ENCODE measurements at places on chromosomes 5 and 9.

- DNase-seq: no peak
Measured at GRCh38 chr5:13695076-13695712, 249.3 kb downstream of the DNAH5 start.

- DNase-seq: no peak
Measured at GRCh38 chr9:95085861-95086563, 231.5 kb downstream of the FANCC start.

- DNase-seq: peak; percentile 74
Measured at GRCh38 chr5:1118231-1118698, 6.4 kb upstream of the SLC12A7 start.

- DNase-seq: no peak
Measured at GRCh38 chr5:171207256-171207847, 101.7 kb upstream of the TLX3 start.

- peak; percentile 59 for DNase-seq
Measured at GRCh38 chr5:76715736-76716455, at the start of gene F2R. F2R (plus strand) TSS chr5:76716126; CDS start chr5:76716308, 182 bp downstream.

DNA sequence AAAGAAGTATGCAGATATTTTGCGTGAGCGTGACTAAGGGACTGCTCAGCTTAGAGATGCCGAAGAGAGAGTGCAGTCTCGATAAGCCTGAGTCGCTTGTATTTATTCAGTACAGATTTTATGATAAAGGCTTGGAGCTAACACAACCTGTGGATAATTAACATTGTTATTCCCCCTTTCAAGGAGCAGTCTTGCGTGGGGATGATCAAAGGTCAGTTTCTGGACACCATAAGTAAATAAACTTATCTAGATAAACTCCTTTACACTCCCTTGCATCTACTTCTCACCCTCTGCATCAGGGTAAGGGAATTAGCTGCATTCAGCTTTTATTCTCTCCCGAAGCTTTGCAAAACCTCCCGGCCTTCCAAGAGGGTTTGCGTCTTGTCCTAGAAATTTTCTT, 357.8 kb upstream of the ST8SIA4 start:
- no peak for DNase-seq

DNA sequence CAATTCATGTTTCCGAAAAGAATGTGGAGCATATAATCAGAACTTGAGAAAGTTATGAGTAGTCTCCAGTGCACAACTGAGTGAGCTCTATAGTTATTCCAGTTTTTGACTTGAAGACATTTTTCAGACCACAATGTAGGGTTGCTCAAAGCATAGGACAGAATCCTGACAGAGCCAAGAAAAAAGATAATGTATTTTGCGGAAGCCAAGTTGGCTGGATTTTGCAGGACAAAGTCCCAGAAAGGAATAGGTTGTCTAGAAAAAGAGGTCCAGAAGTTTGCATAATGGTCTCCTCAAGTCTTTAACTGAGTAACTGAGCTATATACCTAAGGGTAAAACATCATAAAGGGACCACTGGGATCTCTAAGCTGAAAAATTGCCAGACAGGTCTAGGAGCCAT, 1028.0 kb downstream of the TAF11L14 start:
- no peak for DNase-seq

DNA sequence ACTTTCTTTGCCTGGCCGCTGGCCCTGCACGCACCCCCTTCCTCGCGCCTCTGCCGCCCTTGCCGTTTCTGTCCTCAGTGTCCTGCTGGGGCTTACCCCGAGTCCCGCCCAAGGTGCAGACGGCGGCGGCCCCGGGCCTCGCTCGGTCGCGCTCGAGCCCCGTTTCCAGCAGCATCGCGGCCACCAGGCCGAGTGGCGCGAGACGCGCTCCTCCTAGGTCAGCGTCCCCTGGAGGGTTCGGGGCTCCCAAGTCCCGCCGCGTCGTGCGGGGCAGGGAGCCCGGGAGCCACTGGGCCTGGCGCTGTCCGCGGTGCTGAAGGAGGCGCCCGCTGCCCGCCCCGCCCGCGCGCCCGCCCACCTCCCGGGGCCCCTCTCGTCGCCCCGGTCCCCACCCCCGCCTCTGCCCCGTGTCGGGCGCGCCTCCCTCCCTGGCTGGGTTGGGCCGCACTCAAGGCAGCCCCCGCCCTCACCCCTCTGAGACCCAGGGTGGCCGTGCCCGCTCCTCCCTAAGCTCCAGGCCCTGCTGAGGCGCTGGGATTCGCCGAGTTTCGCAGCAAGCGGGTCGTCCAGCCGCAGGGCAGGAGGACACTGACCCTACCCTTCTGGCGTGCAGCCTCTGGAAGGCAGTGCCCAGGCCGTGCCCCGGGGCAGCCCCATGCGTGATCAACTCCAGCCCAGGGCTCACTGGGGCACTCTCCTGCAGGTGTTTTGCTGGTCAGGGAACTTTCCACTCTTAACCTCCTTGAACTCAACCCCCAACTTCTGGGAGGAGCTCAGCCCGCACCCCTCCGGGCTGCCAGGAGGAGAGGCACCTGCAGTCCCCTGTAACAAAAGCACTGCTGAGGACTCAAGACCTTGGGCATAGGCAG, at the start of gene LHX3:
LHX3 (minus strand) TSS at position 291 of the 869 bp plus-strand sequence; CDS start at position 175, 116 bp downstream.
- no peak for DNase-seq

- DNase-seq: no peak
Measured at GRCh38 chr9:37382161-37382981, 40.1 kb upstream of the GRHPR start.

DNA sequence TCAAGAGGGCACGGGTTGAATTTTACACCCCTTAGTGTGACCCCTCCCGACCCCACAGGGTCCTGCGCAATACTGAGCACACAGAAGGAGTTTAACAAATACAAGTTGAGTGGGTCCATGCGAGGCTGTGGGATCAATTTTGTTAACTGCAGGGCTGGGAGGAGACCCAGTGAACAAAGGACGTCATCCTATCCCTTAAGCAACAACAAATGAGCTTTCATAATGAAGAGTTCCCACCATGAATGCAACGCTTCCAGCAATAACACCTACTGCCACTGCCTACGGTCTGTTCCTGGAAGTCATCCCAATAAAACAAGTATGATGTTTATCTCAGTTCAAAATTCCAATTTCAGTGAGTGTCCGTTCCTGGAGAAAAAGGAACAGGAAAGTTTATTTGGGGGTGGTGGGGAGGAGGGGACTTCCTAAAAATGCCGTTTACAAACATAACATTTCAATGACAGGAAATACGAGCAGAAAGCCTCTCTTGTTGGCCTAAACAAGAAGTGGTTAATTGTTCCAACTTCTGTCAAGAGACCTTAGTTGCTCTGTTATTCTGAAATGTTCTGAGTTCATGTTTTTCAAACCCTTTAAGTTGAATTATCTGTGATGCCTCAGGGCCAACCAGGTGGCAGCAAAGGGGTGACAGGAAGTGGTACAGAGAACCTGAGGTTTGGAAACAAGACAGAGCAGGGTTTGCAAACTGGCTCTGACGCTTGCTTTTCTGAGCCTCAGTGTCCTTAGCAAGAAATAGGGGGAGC, 65.8 kb upstream of the PLPP6 start:
- no peak for DNase-seq

DNA sequence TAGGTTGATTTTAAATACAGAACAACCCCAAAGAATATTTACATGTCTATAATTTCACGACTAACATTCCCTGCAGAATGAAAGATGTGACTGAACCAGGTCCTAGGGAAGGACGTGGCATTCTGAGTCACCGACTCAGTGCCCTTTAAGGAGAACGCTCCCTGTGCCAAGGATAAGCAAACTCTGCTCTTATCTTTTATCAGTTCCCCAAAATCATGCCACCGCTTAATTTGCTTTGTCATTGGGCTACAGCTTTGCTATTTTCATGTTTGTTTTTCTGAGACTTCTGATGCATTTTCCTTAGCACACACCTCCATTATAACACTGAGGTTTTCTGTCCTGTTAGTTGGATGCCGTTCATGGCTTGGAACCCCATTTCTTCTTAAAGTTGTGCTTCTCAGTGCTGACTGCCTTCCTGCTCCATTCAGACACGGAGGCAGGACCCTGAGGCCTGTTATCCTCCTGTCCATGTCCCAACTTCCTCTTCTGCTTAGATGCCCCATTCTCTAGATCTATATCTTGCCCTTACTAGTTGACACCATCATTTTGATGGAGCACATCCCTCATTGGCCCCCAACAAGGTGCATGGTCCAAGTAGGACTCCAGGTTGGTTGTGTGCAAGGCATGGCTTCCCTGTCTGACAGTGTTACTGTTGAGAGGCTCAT, 11.2 kb upstream of the SEMA4D start:
- DNase-seq: no peak

- DNase-seq: no peak
Measured at GRCh38 chr9:124758061-124758460, 13.1 kb downstream of the NR6A1 start.

DNA sequence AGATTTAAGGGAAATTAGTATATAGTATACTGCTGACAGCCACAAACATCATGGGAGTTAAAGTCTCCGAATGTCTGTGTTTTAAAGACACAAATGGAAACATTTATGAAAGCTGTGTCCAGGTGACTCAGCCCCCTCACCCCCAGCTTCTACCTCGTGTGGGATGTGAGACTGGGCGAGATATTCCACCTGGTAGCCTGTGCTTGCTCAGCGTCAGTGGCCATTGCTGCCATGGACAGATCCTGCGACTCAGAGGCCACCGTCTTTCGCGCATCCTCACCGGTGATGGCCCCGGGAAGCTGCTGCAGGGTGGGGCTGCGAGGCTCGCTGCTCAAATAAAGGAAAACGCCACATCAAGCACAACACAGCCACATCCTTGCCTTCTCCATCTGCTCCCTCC, 31.2 kb upstream of the EXOC3 start:
- no peak for DNase-seq

DNA sequence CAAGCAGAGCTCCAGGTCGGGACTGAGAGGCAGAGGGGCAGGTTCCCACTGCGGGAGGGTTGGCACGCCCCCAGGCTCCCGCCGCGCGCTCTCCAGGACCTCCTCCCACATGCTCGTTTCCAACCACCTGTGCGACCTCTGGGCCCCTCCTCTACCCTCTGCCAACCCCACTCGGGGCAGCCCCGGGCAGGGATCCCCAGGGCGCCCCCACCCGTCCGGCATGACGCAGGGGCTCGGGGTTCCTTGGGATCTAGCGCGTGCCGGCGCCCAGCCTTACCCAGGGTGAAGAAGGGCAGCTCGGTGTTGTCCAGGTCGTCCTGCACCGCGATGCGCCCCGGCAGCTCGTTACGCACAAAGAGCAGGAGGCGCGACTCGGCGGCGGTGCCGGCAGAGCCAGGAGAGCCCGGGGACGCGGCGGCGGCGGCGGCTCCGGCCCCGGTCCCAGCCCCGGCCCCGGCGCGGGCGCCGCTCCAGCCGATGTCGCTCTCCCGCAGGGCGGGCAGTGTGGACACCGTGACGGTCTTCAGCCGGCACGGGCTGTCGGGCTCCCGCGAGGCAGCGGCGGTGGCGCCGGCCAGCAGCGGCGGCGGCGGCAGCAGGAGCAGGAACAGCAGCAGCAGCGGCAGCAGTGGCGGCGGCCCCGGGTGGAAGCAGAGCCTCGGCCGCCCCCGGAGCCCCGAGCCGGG, 494 bp downstream of the ASTN2 start:
- DNase-seq: peak; percentile 25

- DNase-seq: no peak
Measured at GRCh38 chr5:163161512-163161911, 275.9 kb upstream of the CCNG1 start.

DNA sequence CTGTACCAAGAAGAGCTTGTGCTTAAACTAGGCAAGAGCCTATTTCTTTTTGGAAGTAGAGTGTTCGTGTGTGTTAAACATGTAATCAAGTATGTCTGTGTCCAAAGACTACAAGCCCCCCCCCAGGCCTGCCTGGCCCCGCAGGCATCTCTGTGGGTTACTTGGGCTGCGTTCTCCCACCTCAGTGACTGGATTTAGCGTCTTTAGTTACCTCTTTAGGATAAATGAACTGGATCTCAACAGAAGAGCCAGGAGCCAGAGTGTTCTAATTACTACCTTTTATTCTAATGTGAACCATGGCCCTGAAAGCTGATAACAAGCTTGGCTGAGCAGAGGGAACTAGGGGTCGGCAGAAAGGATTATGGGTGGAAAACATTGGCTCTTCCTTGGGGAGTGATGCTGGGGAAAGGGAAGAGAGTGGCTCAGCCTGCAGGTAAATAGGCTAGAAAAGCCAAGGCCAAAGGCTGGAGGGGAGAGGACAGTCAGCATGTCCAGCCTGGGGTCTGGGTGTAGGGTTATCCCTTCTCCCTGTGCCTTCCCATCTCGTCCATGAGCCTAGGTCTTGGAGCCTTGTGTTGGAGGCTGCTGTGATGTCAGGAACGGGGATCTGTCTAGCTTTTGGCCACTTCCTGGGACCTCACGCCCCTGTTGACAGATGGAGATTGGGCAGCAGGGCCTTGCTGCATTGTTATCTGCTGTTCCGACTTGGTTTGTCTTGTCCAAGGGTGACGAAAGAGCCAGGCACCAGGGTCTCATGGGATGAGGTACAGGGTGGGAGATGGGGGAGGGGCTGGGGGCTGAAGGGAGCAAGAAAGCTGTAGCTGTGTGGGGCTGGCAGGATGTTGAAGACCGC, 11.1 kb downstream of the CD74 start:
- DNase-seq: no peak

All from psoas muscle (tissue), 8 donors.